Fibroblast of skin of left biceps (primary cell): ENCODE measurements at places on chromosomes 4 and X.

DNA sequence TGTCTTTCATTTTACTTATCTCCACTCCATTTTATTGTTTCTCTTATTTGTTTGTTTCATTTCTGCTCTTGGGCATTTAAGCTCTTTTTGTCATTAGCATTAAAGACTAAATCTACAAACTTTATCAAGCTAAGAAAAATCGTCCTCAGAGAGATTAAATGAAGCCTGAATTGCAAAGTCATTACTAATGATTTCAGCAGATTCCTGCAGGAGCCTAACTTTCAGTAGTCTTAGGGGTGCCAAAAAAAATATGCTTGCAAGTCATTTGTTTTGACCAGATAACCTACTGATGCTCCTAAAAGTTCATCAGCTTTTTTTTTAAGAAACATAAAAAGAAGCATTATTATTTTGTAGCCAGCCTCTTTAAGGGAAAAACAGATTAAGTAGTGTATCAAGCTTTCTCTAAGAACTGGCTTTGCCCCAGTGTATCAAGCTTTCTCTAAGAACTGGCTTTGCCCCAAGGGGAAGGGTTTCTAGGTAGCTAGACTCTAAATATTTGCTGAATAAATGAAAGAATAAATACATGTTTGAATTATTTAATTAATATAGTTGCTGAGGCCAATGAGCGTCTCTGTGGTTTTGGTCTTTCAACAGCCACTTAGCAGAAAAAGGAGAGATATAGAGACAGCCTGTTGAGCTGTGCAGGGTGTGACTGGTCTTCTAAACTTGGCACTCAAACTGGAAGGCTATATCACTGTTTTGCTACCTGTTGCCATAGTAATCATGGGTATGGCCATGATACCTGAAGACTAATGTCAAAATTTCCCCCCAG lies 174.2 kb downstream of the BTC start:
- no peak for DNase-seq

DNA sequence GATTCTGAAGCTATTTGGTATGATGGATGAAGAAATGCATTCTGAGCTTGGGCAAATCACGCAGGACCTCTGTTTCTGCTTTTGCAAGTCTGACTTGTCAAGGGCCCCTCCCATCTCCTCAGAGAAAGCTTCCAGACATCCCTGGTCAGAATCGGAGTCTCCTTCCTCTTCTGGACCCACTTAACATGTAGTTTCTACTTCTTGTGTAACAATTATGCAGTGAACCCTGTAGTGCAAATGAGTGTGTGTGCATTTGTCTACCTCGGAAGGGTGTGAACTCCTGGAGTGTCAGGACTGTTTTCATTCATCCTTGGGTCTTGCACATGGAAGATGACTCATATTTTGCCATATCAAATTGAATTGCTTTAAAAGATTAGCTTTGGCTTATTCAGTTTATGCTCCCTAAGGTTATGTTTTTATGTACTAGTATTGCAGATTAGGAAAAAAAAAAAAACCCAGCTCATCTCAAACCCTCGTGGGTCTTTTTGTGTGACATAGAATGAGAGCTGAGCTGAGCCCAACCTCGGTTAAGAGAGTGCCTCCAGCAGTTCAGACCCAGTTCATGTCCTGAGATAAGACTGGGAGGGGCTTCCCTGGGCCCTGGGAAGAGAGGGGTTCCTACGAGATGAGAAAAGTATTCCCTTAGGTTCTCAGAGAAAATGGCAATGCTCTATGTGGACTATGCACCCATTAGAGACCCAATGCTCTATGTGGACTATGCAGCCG lies 61.1 kb upstream of the RPL34 start:
- no peak for DNase-seq

GRCh38 chr4:28310926-28311325 lies 1450.3 kb downstream of the STIM2 start:
- no peak for DNase-seq

DNA sequence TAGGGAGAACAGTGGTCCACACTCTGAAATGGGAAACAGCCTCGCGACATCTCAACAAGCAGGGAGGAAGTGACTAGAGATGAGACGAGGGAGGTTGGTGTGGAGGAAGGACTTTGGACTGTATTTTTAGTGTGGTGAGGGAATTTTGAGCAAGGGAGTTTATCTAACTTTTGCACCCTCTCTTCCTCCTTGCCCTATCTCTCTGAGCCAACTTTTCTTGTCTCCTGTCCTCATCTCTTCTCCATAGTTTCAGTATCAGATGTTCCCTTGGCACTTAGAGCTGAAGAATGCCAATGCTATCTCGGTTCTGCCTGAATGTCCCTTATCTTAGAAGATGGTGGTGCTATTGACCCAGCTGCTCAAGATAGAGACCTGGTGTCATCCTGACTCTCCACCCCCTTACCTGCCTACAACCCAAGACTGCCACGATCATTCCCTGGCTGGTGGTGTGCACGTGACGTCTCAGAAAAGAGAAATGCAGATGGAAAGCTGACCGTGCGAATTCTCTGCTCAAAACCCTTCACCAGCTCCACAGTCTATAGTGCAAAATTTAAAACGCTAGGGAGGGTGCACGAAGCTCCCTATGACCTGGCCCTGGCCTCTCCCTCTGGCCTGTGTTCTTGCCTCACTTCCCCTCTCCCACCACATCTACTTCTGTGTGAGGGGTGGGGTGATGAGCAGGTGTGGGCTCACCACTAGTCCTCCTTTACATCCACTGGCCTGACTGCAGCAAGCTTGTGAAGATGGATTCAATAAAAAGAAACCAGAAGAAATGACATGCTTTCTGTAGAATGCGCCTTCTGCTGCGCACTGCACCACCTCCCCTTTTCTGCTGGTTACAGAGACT lies 20.9 kb downstream of the MPP1 start:
- DNase-seq, result no peak
